ENCODE measurements at places on chromosomes 3 and 15. TPM values are rescaled to one million over a fixed set of nuclear protein-coding genes. Genes with fewer than 3 reads are reported as not detected.

- no peaks in the 10 kb centered on the region for H3K27me3 ChIP-seq
- no peak overlapping the region for H3K27ac ChIP-seq
- H3K36me3 ChIP-seq: no peaks in the 10 kb centered on the region
- H3K4me3 ChIP-seq: no peak overlapping the region
Measured at GRCh38 chr3:188590557-188590956, 436.6 kb downstream of the LPP start.

- H3K36me3 ChIP-seq: no peaks in the 10 kb centered on the region
- H3K4me3 ChIP-seq: no peak overlapping the region
- no peaks in the 10 kb centered on the region for H3K4me1 ChIP-seq
- no peak for DNase-seq
- no peaks in the 10 kb centered on the region for H3K27me3 ChIP-seq
Measured at GRCh38 chr15:51137880-51138430, 43.2 kb upstream of the TNFAIP8L3 start.

DNA sequence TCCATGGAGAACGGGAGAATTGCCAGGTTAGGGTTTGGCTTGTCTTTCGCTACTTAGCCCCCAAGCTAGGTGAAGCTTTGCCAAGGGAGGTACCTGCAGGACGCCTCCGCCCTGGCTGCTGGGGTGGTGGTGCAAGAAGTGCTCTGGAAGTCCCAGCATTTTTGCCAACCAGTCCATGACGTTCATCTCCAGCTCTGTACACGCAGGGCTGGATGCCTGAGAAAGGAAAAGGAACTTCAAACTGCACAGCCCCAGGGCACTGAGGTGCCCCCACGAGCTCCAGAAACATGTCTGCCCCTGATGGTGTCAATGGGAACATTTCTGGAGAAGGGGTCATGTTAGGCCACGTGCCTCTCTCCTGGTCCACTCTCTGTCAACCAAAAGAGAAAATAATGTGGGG is 8.2 kb downstream of the HDC start:
- no peak for DNase-seq
- no peaks in the 10 kb centered on the region for H3K4me1 ChIP-seq
- no peak overlapping the region for H3K27ac ChIP-seq
- H3K27me3 ChIP-seq: no peaks in the 10 kb centered on the region

DNA sequence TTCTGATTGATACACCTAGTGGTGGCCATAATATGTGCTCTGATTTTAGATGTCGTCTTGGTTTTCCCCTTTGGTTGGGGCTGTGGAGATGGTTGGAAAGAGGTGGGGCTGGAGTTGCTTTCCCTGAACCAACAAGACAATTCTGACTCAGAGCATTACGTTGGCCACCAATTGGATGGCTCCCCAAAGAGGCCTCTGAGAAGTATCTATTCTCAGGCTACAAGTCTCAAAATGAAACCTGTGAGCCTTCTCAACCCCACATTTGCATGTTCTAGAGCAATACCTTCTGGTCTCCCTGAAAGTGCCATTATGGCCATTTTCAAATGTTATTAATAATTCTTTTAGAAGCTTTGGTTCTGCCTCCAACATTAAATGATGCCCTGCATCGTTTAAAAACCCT is 188.4 kb upstream of the WNT5A start:
- no peak for DNase-seq
- no peak overlapping the region for H3K27ac ChIP-seq
- no peaks in the 10 kb centered on the region for H3K27me3 ChIP-seq
- H3K4me3 ChIP-seq: no peak overlapping the region
- H3K36me3 ChIP-seq: no peaks in the 10 kb centered on the region
- no peaks in the 10 kb centered on the region for H3K4me1 ChIP-seq

DNA sequence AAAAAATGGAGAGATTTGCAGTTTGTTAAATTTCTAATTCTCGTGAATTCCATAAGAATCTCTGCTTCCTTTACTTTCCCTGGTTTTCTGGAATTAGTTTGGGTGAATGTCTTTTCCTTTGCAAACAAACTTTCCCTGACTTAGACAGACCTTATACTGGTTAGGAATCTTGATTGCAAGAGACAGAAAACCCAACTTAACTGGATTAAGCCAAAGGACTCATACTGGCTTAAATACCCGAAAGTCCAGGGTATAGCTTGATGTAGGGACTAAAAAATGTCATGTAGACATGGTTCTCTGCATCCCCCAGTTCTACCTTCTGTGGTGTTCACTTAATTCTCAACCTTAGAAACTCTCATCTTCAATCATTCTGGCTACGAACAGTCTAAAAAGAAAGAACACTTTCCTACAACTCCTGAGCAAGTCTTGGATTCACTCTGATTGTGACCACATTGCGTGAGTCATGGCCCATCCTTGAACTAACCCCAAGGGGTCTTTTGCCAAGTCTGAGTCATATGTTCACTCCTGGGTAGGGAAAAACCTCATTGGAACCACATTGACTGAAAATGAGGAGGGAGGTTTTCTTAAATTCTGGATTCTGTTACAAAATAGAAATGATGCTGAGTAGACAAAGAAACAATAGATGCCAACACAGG is 136.0 kb upstream of the DAZL start:
- no peak overlapping the region for H3K27ac ChIP-seq
- H3K36me3 ChIP-seq: no peaks in the 10 kb centered on the region
- H3K4me3 ChIP-seq: no peak overlapping the region
- H3K27me3 ChIP-seq: no peaks in the 10 kb centered on the region
- H3K4me1 ChIP-seq: no peaks in the 10 kb centered on the region
- DNase-seq: no peak

DNA sequence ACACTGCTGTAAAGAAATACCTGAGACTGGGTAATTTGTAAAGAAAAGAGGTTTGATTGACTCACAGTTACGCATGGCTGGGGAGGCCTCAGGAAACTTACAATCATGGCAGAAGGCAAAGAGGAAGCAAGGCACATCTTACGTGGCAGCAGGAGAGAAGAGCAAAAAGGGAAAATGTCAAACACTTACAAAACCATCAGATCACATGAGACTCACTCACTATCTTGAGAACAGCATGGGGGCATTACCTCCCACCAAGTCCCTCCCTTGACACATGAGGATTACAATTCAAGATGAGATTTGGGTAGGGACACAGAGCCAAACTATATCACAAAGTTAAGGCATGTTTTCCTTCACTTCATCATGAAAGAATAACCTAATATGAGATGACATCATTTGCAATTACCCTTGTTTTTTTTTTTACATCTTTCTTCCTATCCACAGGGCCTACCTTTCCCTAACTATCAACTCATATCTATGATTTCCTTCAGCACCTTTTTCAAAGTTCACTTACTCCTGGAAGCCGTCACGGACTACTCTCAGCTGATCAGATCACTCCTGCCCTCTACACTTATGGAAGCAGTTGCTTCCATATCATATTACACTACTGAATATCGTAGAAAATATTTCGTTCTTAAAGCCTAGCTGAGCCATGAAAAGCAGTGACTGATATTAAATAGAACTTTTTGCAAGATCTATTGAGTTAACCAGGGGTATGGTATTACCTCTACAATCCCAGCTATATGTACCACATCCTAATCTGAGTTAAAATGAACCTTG is 25.5 kb upstream of the ATP8B4 start:
- DNase-seq: no peak
- H3K27ac ChIP-seq: no peak overlapping the region
- H3K4me1 ChIP-seq: no peaks in the 10 kb centered on the region
- H3K27me3 ChIP-seq: no peaks in the 10 kb centered on the region

- H3K36me3 ChIP-seq: no peaks in the 10 kb centered on the region
- no peak overlapping the region for H3K4me3 ChIP-seq
- no peaks in the 10 kb centered on the region for H3K27me3 ChIP-seq
- H3K4me1 ChIP-seq: no peaks in the 10 kb centered on the region
- no peak overlapping the region for H3K27ac ChIP-seq
Measured at GRCh38 chr15:82660378-82660777, 13.2 kb upstream of the CPEB1 start.

- no peak for DNase-seq
- no peaks in the 10 kb centered on the region for H3K27me3 ChIP-seq
- no peaks in the 10 kb centered on the region for H3K4me1 ChIP-seq
- H3K36me3 ChIP-seq: no peaks in the 10 kb centered on the region
Measured at GRCh38 chr3:129384594-129385323, 43.7 kb downstream of the EFCAB12 start.

DNA sequence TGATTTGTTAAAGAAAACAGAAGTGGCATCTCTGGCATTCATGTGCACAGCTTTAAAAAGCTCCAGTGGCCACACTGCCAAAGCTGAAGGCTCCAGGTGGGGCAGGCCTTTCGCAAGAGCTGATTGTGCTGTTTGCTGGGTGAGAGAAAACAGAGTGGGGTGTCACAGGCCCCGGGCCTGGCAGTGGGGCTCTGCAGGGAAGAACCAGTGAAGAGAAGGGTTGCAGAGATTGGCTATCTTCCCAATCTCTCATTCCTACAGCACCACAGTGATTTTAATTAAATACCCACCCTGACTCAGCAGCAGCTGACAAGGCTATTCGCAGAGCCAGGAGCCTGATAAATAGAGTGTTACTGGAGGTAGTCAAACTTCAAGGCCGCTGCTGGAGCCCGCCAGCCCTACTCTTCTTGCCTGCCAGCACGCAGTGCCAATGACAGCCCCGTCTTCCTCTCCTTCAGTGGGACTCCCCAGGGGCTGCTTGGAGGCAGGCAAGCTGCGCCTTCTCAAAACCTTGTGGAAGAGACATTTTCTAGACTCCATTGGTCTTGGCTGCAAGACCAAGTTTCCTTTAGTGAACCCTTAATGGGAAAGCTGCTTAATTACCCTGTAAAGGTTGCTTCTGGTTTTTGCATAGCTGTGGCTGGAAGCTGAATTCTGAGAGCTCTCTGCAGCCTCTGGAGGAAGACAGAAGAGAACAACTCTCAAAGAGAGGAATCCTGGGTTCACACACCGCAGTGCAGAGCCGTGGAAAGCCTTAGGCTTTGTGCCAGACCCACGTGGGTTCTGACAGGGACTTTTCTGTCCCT is 225.8 kb upstream of the SLCO3A1 start:
- no peak overlapping the region for H3K4me3 ChIP-seq
- no peaks in the 10 kb centered on the region for H3K27me3 ChIP-seq
- H3K4me1 ChIP-seq: no peaks in the 10 kb centered on the region
- H3K36me3 ChIP-seq: no peaks in the 10 kb centered on the region
- no peak overlapping the region for H3K27ac ChIP-seq
- DNase-seq: no peak

DNA sequence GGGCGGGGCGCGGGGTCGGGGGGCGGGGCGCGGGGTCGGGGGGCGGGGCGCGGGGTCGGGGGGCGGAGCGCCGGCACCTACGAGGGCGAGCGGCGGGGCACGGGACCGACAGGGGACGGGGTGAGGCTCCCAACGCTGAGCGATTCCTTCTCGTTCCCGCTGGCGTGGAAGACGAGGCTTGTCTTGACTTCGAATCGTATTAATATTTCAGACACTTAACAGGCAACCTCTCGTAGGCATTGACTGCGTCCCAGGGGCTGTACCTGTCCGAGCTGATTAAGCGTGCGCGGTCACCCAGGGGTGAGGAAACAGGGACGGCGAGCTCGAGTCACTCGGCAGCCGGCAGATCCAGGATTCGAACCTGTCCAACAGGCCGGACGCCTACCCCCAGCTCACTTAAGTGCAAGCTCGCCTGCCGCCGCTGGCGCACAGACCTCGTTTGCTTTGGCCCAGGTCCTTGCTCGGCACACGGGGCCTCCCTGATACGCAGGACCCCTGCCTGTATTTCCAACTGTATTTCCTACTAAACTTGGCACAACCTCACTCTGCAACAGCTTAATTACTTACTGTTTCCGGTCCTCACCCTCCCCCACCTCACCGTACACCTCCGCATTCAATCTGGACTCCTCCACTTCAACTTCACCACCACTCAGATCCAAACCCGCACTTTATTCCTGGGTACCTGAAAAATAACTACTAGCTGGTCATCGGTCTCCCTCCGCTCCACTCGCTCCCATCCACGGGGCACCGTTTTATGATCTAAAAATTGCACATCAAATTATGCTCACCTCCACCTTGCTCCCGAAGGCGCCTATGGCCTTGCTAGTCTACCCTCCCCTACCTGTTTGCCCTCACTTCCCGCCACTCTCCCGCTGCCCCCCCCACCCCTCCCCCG is 722 bp upstream of the ZXDC start:
- no peaks in the 10 kb centered on the region for H3K36me3 ChIP-seq
- H3K4me3 ChIP-seq: peak overlapping the region; percentile 63
- peak overlapping the region; percentile 83 for H3K27ac ChIP-seq
- peak; percentile 77 for DNase-seq
- H3K4me1 ChIP-seq: peaks cover 36% of the 10 kb centered on the region

- H3K4me1 ChIP-seq: no peaks in the 10 kb centered on the region
- H3K36me3 ChIP-seq: no peaks in the 10 kb centered on the region
- no peak overlapping the region for H3K4me3 ChIP-seq
- peak; percentile 19 for DNase-seq
Measured at GRCh38 chr3:194811118-194811517, 125.4 kb downstream of the FAM43A start.

DNA sequence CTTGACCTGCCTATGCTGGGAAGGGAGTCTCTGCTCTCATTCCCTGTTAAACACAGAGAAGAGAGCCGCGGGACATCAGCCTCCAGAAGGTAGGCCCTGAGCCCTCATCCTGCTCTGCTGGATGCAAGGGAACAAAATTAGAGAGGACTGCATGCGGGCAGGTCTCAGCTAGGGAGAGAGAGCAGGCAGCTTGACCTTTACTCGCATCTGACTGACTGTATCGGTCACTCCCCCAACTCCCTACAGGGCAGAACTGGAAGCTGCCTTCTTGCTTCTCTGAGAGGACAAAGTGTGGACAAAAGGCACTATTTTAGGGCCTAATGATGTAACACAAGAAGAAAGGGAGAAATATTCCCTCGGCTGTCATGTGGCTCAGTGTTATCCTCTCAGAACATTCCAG is 38.7 kb upstream of the ATOSA start:
- no peaks in the 10 kb centered on the region for H3K4me1 ChIP-seq
- H3K36me3 ChIP-seq: no peaks in the 10 kb centered on the region
- no peak overlapping the region for H3K27ac ChIP-seq
- DNase-seq: no peak
- no peaks in the 10 kb centered on the region for H3K27me3 ChIP-seq
- H3K4me3 ChIP-seq: no peak overlapping the region

- no peak for DNase-seq
- H3K27me3 ChIP-seq: no peaks in the 10 kb centered on the region
- H3K4me1 ChIP-seq: no peaks in the 10 kb centered on the region
Measured at GRCh38 chr15:82113106-82113715, 67.4 kb upstream of the MEX3B start.

FANCD2OS gene
- polyA plus RNA-seq: not detected

MB21D2 gene
- 15.9 TPM for polyA plus RNA-seq

TM6SF1 gene
- polyA plus RNA-seq: 4.7 TPM

PPP2R3A gene
- 1.0 TPM for polyA plus RNA-seq

LYSMD2 gene
- polyA plus RNA-seq: 11.9 TPM

INKA1 gene
- polyA plus RNA-seq: 2.7 TPM

GRK7 gene
- polyA plus RNA-seq: not detected

RASSF1 gene
- 32.7 TPM for polyA plus RNA-seq

CPN2 gene
- 2.0 TPM for polyA plus RNA-seq

A4GNT gene
- polyA plus RNA-seq: not detected

BLM gene
- polyA plus RNA-seq: 1.9 TPM

POLG gene
- polyA plus RNA-seq: 47.0 TPM

MBD4 gene
- polyA plus RNA-seq: 17.9 TPM

AQP9 gene
- 0.03 TPM for polyA plus RNA-seq

Measured in small intestine (tissue), 16 donors.